ENCODE measurements at places on chromosomes 11 and 22.

DNA sequence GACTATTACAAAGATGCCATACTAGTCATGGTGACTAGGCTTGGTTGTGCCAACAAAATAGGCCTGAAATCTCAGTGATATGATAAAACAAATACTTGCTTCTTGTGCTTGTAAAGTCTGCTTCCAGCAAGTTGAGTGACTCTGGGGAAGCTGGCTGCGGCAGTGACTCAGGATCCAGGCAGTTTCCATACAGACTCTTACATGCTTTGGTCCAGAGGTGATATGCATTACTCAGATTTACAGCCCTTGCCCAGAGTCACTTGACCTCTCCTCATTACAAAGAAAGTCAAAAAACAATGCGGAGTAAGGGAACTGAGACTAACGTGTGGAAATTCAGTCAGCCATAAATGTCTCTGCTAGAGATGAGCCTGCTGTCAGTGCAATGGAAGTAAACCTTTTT is 387.5 kb downstream of the KCNA4 start:
- DNase-seq = no peak

DNA sequence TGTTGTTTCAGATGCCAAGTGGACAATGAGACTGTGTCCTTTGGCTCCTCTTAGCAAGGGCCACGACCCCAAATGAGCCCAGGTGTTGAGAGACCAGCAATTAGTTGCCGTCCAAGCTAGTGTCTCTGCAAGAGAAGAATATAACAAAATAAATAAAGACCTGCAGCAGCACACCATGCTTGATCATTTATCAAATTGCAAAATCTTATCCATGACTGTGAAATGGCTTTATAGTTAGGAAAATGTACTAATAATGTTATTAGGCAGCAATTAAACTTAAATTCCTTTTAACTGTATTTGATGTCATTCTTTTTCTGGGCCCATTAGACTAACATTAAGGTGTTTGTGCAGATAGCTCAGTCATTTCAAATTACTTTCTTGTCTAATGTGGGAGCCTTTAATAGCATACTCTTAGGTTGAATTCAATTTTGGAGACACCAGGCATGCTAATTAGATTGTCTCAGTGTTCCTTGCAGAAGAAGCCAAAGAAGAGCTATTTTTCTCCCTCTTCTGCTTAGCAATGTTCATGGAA is 176.1 kb downstream of the RRAS2 start:
- no peak for DNase-seq

DNA sequence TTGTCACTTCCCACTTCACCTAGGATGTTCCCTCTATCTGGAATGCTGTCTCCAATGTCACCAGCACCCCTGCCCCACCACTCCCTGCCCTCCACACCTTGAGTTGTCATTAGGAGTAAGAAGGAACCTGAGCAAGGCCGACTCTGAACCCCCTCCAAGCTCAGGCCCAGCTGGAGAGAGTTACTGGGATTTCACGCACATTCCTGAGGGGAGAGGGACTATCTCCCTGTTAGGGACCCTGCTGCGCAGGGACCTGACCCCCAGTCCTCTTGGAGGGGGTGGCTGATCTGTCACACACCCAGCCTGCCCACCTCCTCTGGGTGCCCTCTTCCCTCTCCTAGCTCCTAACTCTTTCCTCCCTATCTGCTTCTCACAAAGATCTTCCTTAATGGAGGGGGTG is 81.7 kb downstream of the NECTIN1 start:
- no peak for DNase-seq

- DNase-seq = no peak
These were observed 16.9 kb upstream of the TCF20 start for GRCh38 chr22:42287174-42287890.

DNA sequence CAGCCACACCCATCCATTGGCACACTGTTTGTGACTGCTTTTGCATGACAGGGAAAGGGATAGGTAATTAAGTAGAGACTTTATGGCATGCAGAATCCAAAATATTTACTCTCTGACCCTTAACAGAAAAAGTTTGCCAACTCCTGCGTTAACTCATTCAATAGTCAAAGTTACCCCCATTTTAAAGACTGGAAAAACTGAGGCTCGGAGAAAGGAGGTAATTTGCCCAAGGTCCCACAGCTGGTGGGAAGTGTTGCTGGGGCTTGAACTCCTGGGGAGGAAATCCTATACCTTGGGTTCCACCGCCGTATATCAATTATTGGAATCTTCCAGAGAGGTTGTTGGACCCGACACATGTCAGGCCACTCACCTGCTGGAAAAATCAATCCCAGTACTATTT is 29.9 kb downstream of the MN1 start:
- DNase-seq = no peak

GRCh38 chr11:125086633-125087296 is 23.7 kb downstream of the SLC37A2 start:
- DNase-seq = no peak

GRCh38 chr11:56706486-56706885 is 7.6 kb downstream of the OR9G1 start:
- DNase-seq = no peak

DNA sequence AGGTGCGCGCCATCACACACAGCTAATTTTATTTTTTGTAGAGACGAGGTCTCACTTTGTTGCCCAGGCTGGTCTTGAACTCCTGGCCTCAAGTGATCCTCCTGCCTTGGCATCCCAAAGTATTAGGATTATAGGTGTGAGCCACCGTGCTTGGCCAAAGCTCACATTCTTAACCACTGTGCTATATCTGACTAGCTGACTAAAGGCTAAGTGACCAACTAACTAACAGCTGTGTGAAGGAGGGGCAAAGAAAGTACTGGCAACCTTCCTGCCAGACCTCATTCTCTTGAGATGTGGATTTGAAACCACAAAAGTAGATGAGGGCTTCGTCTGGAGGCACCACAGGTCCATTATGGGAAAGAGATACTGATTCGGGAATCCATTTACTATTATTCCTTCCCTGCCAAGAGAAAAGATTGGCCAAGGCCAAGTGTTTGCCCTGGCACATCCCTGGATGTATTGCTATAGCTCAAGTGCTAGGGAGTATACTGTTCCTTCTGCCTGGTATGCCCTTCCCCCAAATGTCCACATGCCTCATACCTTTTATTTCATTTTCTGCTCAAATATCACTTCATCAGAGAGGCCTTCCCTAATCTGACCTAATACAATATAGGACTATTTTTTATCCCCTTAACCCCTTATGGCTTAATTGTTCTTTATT is 52.7 kb upstream of the RRM1 start:
- DNase-seq = no peak

- DNase-seq = no peak
These were observed 44.5 kb downstream of the TRIOBP start for GRCh38 chr22:37741312-37741795.

GRCh38 chr11:86816251-86816726 is 15.9 kb downstream of the PRSS23 start:
- no peak for DNase-seq

DNA sequence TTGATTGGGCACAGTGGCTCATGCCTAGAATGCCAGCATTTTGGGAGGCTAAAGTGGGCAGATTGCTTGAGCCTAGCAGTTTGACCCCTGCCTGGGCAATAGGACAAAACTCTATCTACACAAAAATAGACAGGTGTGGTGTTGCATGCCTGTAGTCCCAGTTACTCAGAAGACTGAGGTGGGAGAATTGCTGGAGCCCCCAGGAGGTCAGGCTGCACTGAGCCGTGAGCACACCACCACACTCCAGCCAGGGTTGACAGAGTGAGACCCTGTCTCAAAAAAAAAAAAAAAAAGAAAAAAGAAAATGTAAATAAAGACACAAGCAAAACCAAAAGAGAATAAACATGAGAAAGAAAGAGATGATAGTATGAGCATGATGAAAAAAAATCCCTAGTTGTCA is 802.4 kb upstream of the ANO3 start:
- no peak for DNase-seq

DNA sequence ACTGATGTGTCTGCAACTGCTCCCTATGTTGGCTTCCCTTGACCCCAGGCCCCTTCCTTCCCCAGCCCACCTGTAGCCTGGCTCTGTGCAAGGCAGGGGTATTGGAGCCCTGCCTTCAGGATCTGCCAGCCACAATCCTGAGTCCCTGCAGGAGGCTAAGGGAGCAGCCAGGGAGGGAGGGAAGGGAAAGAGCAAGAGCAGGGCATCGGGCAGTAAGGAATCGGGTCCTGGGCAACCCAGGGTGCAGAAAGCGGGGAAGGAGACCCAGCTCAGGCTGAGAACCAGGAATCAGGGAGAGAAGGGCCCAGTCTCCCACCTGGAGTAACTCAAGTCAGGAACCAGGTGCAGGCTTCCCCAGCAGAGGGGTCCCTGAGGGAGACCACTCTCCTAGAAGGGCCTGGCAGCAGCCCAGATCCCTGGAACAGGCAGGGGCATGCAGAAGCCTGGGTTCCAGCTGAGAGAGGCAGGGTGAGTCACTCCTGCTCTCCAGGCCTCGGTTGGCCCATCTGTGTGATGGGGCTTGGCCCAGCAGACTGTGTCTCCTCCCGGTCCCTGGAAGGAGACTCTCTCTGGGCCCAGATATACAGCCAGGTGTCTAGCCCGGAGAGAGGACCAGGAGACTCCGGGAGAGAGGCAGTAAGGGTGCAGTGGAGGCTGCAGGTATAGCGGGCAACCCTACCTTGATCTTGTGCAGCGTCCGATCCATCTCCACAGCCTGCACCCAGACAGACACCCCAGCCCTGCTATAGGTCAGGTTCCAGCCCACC is 13.4 kb downstream of the STARD10 start:
- DNase-seq = no peak

DNA sequence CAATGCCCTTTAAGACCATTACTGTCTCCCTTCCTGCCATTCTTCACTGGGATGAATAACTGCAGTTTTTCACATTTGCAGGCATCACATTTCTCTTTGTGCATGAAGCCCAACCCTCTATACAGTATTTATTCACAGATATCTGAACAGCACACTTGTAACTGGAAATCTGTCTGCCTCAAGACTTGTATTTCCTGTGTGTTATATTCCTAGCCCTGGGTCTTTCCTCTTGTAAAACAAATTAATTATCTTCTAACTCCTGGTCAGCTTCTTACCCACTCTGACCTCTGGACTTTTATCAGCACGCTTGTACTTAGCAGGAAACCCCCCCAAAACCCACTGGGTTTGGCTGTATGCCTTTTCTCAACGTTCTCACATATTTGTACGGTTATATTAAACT is 2.0 kb downstream of the CSRP3 start:
- DNase-seq = no peak

DNA sequence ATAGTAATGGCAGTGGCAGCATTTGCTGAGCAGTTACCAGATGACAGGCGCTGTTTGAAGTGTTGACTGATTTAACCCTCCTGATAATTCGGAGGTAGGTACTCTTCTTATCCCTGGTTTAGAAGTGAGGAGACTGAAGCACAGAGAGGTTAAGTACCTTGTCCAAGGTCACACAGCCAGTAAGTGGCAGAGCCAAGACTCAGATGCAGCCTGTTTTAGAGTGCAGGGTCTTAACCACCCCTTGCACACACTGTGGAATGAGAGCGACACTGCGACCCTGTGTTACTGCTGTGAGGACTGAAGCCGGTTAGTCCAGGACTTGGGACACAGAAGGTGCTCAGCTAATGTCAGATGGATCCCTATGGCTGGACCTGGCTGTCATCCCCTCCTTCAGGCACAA is 34.7 kb downstream of the DAGLA start:
- DNase-seq = no peak

- DNase-seq = no peak
These were observed 19.4 kb upstream of the CTSD start for GRCh38 chr11:1782831-1783724.

DNA sequence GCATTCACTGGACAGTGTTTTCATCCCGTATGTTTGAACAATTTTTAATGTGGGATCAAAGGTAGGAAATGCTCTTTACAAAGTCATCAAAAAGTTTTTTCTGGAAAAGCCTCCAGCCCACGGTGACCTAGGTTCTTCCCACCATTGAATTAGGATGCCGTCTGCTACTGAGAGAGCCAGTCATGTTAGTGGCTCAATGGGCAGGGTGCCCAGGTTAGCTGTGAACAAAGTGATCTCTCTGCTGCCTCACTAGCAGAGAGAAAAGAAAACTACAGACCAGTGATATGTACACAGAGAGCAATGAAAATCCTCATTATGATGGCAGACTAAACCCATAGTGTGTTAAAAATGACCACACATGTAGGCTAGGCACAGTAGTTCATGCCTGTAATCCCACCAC is 32.4 kb downstream of the KCNQ1 start:
- no peak for DNase-seq

GRCh38 chr11:2912498-2912897 is 16.7 kb downstream of the PHLDA2 start:
- DNase-seq = no peak

- DNase-seq = no peak
These were observed 1559.9 kb upstream of the TENM4 start for GRCh38 chr11:81000735-81001134.

DNA sequence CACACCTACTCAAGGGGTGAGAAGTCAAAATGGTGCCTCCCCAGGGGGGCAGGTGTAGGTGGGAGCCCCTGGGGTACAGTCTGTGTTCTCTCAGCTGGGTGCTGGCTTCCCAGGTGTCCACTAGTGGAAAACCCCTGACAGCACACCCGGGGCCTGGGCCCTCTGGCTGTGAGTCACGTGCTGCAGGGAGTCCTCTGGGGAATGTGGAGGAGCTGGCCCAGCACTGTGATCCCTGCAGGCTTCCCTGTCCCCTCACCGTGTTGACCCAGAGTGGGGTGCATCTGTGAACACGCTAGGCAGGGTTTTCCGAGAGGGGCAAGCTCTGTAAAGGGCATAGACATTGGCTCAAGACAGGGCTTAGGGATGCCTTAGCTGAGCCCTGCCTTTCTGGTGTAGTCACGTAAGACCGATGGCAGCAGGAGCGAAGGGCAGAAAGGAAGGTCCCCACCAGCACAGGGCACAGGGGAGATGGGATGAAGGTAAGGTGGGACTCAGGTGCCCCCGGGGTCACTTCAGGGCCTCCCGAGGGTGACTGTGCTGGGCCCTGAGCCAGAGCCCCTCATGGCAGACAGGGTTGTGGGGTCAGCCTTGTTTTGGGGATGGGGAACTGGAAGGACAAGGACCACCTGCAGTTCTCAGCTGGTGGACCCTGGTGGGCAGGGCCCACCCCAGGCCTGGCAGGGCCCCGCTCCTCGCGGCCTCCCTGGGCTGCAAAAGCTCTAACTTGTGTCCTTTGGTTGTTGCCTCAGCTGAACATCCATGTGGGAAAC is 14.1 kb downstream of the DERL3 start:
- no peak for DNase-seq

DNA sequence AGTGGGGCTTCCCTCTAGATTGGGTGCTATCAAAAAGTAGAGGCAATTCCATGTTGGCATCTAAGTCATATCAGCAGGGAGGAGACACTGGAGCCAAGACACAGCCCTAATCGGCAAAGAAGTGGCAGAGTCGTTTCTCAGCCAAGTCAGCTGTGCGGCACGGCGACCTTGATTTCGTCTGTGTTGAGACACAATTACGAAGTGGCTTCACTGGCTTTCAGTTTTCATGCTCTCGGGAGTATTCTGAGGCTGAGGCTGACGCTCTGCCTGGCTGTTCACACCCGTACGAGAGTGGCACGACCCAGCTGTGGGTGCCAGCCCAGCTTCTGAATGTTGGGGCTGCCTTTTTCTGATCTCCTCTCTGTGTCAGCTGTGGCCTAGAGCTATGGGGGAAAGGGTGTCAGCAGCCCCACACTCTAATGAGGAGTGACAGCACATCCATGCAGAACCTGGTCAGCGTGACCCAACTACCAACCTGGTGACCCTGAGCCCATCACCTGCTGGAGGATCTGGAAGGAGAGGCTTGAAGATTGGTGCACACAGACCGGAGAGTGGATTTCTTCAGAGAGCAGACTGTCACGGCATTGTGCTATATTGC is 105.7 kb upstream of the TMEM45B start:
- no peak for DNase-seq

- DNase-seq = no peak
These were observed 9.9 kb downstream of the B3GAT1 start for GRCh38 chr11:134401825-134402809.
